ENCODE measurements at places on chromosomes 4 and X. TPM values are rescaled to one million over a fixed set of nuclear protein-coding genes. Genes with fewer than 3 reads are reported as not detected.
A peak's percentile ranks its signal among the peaks of the same experiment; 100 is the strongest.

HGFAC gene
- total RNA-seq = 1.2 TPM

MAB21L2 gene
- 0.55 TPM for total RNA-seq

DNA sequence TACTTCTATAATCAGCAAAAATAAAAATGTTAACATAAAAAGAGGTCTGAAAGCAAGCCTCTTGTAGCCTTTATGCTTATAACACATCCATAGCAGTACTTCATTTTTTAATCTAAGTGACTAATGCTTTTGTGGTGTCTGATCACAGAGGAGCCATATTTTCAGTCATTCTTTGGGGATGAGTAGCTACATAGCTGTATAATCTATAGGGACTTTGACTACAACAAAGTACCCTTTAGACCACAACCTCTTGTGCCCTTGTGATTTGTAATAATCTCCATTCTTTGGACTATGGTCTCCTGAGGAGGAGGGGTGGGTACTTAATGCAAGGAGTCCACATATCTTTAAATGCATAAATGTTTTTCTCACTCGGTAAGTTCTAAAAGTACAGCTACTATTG lies 9.6 kb downstream of the DRP2 start:
- no peaks in the 10 kb centered on the region for H3K4me1 ChIP-seq
- H3K4me3 ChIP-seq = no peak overlapping the region
- no peaks in the 10 kb centered on the region for H3K36me3 ChIP-seq
- no peaks in the 10 kb centered on the region for H3K27me3 ChIP-seq
- no peak for DNase-seq

DNA sequence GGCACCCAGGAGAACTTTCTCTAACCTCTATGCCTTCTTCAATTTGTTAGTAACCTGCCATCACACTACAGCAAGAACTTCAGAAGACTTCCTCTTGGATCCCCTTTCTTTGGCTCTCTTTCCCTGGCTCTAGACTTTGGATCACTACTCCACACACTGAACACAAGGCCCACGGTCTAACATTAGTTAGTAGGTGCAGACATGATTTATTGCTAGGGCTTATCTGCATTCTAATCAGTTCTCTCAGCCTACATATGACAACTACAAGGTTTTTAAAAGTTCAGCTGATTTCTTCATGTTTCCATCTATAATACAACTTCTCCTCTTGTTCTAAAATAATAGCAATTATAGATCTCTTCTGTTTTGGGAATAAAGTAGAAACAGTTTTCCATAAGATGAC lies 209.1 kb upstream of the ANXA10 start:
- no peak overlapping the region for H3K27ac ChIP-seq
- no peak overlapping the region for H3K4me3 ChIP-seq
- no peaks in the 10 kb centered on the region for H3K36me3 ChIP-seq
- no peak for DNase-seq
- peaks cover 5% of the 10 kb centered on the region for H3K4me1 ChIP-seq
- H3K27me3 ChIP-seq = no peaks in the 10 kb centered on the region

- H3K27ac ChIP-seq = no peak overlapping the region
- H3K4me3 ChIP-seq = no peak overlapping the region
Measured at GRCh38 chrX:35868501-35868900, 51.0 kb upstream of the CFAP47 start.

SPACA5 gene
- not detected for total RNA-seq

- H3K27me3 ChIP-seq = peaks cover 14% of the 10 kb centered on the region
- H3K27ac ChIP-seq = no peak overlapping the region
- H3K4me3 ChIP-seq = no peak overlapping the region
- no peak for DNase-seq
- H3K36me3 ChIP-seq = no peaks in the 10 kb centered on the region
- H3K4me1 ChIP-seq = peaks cover 4% of the 10 kb centered on the region
Measured at GRCh38 chr4:111836601-111837000, 308.7 kb upstream of the FAM241A start.

- no peaks in the 10 kb centered on the region for H3K4me1 ChIP-seq
- no peaks in the 10 kb centered on the region for H3K27me3 ChIP-seq
- H3K4me3 ChIP-seq = no peak overlapping the region
- DNase-seq = no peak
- no peak overlapping the region for H3K27ac ChIP-seq
Measured at GRCh38 chr4:179114615-179115014, 1672.4 kb upstream of the AGA start.

SMIM31 gene
- total RNA-seq = not detected

MTCP1 gene
- total RNA-seq = 10.2 TPM

GRCh38 chr4:162347156-162347841 lies 183.5 kb upstream of the FSTL5 start:
- no peak overlapping the region for H3K4me3 ChIP-seq
- H3K4me1 ChIP-seq = no peaks in the 10 kb centered on the region
- DNase-seq = no peak
- no peaks in the 10 kb centered on the region for H3K36me3 ChIP-seq
- H3K27me3 ChIP-seq = no peaks in the 10 kb centered on the region

DNA sequence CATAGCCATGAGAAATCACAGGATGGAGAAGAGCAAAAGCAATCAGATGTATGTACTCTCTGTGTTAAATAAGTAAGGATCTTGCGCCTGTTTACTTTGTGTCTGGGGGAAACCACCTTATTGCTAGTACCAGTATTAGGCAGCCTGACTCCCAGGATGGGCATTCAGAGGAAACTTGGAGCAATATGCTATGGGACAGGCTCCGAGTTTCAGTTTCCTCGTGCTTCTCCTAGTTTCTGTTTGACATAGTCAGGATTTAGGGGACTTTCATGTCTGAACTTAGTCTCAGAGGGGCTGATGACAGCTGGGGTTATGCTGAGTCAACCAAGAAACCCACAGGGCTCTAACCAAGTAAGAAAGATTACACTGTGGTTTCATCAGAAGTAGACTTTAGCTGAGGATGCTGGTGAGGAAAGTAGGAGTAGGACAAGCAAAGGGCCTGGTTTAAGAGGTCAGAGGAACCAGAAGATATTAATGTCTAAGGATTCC lies 13.5 kb downstream of the NSUN7 start:
- H3K27ac ChIP-seq = no peak overlapping the region
- no peak overlapping the region for H3K4me3 ChIP-seq
- H3K4me1 ChIP-seq = no peaks in the 10 kb centered on the region
- peaks cover 13% of the 10 kb centered on the region for H3K36me3 ChIP-seq
- DNase-seq = no peak

DNA sequence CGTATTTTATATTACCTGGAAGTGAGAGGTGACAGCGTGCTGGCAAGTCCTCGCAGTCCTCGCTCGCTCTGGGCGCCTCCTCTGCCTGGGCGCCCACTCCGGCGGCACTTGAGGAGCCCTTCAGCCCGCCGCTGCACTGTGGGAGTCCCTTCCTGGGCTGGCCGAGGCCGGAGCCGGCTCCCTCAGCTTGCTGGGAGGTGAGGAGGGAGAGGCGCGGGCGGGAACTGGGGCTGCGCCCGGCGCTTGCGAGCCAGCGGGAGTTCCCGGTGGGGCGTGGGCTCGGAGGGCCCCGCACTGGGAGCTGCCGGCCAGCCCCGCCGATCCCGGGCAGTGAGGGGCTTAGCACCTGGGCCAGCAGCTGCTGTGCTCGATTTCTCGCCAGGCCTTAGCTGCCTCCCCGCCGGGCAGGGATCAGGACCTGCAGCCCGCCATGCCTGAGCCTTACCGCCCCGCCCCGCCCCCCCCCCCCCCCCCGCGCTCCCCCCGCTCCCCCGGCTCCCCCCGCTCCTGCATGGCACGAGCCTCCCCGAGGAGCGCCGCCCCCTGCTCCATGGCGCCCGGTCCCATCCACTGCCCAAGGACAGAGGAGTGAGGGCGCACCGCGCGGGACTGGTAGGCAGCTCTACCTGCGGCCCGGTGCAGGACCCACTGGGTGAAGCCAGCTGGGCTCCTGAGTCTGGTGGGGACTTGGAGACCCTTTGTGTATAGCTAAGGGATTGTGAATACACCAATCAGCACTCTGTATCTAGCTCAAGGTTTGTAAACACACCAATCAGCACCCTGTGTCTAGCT lies 298.9 kb upstream of the MAGEB16 start:
- H3K36me3 ChIP-seq = no peaks in the 10 kb centered on the region
- H3K27me3 ChIP-seq = no peaks in the 10 kb centered on the region
- H3K27ac ChIP-seq = no peak overlapping the region
- H3K4me1 ChIP-seq = no peaks in the 10 kb centered on the region
- no peak overlapping the region for H3K4me3 ChIP-seq
- no peak for DNase-seq

DNA sequence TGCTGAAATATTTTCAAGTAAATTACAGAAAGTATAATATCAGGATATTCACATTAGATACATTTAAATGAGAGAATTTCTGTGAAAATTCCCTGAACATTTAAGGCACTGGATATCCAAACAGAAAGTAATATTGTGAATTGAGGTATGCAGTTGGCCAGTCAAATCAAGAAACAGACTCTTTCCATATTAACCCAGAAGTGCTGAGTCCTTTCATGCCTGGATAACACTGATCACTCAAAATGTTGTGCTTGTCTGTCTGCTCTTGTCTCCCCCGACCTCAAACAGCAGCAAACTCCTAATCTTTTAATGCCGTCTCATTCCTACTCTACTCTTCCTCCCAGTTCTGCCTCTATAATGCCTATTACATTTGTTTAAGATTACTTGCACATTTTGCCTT lies 51.2 kb downstream of the TBC1D9 start:
- H3K4me3 ChIP-seq = no peak overlapping the region

DNA sequence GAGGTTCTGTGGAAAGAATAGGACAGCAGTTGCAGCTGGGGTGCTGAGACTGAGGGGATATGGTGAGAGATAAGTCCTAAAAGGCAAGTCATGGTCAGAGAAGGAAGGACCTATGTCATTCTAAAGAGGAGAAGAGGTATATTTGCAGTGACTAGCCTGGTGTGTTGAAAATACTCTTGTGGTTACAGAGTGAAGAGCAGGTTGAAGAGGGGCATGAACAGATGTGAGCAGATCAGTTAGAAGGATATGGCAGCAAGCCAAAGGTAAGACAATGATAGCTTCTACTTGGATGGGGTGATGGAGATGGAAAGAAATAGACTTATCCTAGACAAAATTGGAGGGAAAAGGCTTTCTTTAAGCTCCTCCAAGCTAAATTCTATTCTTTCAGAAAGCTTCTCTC lies 469.8 kb upstream of the CPEB2 start:
- H3K27me3 ChIP-seq = peaks cover 5% of the 10 kb centered on the region
- no peak overlapping the region for H3K27ac ChIP-seq
- no peak for DNase-seq
- peaks cover 3% of the 10 kb centered on the region for H3K4me1 ChIP-seq

CXorf65 gene
- not detected for total RNA-seq

- no peaks in the 10 kb centered on the region for H3K36me3 ChIP-seq
- no peak overlapping the region for H3K4me3 ChIP-seq
- no peak for DNase-seq
- peak overlapping the region; percentile 34 for H3K27ac ChIP-seq
- H3K4me1 ChIP-seq = no peaks in the 10 kb centered on the region
Measured at GRCh38 chr4:153112041-153112441, 92.2 kb upstream of the TRIM2 start.

DNA sequence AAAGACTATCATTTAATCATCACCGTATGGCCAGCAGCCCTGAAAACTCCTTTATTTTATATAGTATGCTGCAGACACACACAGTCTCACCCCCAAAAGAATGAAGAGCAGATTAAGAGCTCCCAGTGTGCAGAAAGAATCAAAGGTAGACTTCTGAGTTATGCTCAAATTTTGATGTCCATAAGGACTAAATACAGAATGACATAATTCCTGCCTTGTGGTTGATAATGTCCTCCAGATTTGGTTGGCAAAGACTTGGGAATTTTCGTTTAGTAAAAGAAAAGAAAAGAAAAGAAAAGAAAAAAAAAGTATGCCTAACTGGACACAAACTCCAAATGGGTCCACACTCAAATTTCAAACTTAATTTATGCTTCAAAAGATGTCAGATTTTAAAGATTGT lies 118.1 kb upstream of the PLAC1 start:
- no peak for DNase-seq
- peaks cover 11% of the 10 kb centered on the region for H3K36me3 ChIP-seq
- no peak overlapping the region for H3K4me3 ChIP-seq
- H3K4me1 ChIP-seq = no peaks in the 10 kb centered on the region
- H3K27me3 ChIP-seq = no peaks in the 10 kb centered on the region

PARM1 gene
- total RNA-seq = 17.9 TPM

- H3K4me1 ChIP-seq = no peaks in the 10 kb centered on the region
- H3K27me3 ChIP-seq = peaks cover 19% of the 10 kb centered on the region
Measured at GRCh38 chr4:70670332-70671014, 4.2 kb upstream of the JCHAIN start.

DNA sequence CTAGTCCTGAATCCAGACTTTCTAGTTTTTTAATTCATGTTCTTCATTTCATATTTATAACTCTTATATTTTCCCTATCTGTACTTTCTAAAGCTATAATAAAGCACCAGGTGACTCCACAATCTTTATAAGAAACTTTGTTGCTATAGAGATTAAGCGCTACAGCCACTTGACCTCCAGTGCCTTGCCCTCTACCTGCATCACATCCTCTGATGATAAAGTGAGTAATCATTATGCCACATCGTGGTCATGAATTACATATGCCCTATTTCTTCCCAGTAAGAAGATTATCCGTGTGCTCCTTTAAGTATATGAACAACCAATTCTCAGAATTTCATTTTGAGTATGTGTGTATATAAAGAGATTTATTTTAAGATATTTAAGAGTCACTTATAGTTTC lies 6.8 kb upstream of the DYNLT3 start:
- H3K27me3 ChIP-seq = no peaks in the 10 kb centered on the region
- H3K36me3 ChIP-seq = no peaks in the 10 kb centered on the region
- no peak for DNase-seq
- H3K27ac ChIP-seq = no peak overlapping the region
- H3K4me1 ChIP-seq = no peaks in the 10 kb centered on the region
